NCI-H2081 treated with DMSO at 0.1 percent for 48 hours (cell line): ENCODE measurements at places on chromosomes 3 and 15.

DNA sequence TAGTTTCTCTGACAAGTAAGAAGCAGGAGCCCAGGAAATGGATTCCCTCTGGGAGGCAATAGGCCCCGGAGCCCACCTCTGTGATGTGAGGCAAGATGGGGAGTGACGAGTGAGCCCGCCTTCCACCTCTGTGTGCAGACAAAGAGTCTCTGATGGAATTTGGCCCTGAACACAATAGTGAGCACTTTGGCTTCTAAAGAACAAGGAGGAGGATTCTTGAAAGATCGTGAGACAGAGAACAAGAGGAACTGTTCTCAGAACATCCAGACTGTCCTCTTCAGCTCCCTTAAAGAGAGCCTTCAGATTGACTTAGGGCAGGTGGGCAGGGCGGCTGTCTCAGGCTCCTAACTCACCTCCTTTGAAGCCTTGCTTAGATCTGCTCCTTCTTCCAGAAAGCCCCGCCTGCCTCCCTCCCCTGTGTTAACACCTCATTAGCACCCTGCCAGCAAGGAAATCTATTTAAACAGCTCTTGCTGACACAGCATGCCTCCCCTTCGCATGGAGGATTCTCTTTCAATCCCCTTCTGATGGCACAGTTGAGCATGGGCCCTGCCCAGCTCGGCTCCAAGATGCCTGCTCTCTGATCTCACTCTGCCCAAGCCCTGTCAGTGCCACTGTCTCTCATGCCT, 430.3 kb downstream of the NTRK3 start:
- DNase-seq: no peak

- no peak for DNase-seq
These were observed 119.6 kb upstream of the EPHA3 start for GRCh38 chr3:88987776-88988175.

- no peak for DNase-seq
These were observed 514 bp downstream of the IGF2BP2 start for GRCh38 chr3:185824051-185825005.

DNA sequence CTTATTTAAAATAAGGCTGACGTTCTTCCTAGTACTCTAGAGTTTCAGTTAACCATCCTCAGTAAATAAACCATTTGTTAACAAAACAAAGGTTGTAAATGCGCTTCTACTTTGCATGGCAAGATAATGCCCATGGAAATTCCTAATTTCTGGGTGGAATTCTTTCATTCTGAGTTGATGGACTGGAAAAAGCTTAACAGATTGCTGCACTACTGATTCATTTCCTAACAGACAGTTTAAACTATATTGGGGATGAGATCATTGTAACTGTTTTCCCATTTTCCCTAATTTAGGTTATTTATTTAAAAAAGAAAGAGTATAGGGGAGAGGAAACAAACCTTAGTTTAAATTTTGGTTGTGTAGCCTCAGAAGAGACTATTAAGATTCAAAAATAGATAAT, 342.2 kb downstream of the NLGN1 start:
- no peak for DNase-seq

- DNase-seq: no peak
These were observed 200.7 kb downstream of the KCNH8 start for GRCh38 chr3:19348941-19349564.

DNA sequence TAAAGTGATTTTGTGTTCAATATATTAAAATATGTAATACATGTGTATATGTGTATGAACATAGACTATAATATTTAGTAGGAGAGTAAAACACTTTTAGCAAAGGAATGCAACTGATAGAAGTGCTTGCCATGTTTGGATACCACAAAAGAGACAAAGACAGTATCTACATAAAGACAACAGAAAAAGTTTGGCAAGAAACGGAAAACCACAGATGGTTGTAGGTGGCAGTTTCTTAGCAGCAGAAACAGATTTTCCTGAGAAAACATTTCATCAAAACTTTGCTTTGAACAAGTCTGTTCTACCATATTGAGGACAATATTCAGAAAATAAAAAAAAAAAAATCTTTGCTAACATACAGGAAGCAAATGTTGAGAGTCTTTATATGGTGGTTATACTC, 1560.4 kb upstream of the GBE1 start:
- DNase-seq: no peak

DNA sequence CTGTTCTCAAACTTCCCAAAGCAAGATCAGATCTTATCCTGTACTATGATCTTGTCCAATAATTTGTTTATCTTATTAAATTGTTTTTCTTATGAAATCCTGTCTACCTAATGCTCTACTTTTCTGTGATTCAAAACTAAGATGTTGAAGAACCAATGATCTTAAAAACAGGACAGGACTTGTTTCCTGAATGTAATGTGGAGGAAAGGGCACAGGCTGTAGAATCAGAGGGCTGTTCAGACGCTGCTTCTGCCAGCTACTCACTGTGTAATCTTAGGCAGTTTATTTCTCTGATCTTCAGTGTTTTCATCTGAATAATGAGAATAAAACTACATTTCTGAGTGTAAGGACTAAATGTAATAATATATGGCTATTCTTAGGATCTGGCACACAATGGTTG, 20.1 kb upstream of the DMXL2 start:
- no peak for DNase-seq

DNA sequence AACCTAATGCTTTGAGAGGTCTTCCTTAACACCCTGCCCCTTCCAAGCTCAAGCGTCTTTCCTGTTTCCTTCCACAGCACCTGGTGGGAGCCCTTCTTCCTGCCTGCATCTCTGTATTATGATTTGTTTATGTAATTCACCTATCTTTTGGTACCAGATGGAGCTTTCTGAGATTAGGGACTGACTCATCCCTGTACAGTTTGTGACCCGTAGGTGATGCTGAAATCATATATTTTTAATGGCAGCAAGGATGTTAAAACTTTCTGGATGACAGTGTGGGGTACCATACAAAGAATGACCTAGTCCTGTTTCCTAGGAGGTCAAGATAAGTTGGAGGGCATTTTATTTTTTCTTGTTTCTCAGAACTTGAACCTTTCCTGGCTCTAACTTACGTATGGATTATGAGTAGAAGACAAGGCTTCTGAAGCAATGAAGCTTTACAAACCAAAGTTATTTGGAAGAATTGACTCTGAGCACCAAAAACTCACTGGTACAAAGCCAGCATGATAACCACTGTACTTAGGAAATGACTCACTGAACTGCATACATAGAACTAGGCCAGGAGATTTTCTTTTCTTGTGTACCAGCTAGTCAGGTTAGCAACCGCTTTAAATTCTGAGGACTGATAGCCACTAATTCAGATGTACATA, 46.6 kb downstream of the HHLA2 start:
- DNase-seq: no peak

- no peak for DNase-seq
These were observed 86.9 kb downstream of the CRYGS start for GRCh38 chr3:186457236-186457635.

DNA sequence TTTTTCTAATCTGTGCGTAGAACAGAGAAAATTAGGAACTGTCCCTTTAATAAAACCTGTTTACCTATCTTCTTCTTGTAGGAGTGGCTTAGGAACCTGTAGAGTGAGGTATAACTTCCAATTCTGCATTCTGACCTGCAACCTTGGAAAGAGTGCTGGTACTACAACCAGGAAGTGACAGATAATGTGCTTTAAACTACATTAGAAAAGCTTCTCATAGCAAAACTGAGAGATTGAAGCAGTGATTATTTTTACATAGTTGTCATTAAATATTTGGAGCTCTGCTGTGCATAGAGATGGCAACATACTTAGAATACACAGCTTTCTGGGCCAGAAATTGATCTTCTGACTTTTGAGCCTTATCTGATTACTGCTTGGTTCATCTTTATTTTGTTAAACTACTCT, 50.4 kb upstream of the ZDHHC23 start:
- DNase-seq: no peak

- peak; percentile 97 for DNase-seq
These were observed 11.7 kb downstream of the ABCC5 start for GRCh38 chr3:184005941-184006507.

DNA sequence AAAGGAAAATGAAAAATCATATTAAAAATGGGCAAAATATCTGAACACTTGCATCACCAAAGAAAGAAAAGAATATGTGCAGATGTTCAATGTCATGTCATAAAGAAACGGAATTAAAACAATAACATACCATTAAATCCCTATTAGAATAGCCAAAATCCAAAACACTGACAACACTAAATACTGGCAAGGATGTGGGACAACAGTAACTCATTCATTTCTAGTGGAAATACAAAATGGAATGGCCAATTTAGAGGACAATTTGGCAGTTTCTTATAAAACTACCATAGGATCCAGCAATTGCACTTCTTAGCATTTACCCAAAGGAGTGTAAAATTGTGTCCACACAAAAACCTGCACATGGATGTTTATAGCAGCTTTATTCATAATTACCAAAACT, 542.5 kb upstream of the UBE2E2 start:
- no peak for DNase-seq

DNA sequence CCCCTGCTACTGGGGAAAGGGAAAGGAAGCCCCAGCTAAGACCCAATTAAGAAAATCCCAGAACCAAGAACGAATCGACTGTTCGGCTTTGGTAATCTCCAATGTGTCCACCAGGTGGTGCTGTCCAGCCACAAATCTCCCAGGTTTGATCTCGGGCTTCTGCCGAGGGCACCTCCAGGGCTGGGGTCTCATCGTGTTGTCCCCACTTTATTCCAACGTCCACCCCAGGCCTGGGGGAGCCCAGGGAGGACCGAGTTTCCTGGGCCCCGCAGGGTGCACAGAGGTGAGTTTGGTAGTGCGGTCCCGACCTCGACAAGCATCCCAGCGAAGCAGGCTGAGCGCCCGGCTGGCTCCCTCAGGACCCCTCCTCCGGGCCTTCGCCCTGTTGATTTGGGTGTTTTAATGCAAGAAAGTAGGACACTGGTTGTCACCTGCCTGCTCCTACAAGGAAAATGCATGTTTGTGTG, 185.1 kb downstream of the GOLGA6L6 start:
- DNase-seq: no peak

DNA sequence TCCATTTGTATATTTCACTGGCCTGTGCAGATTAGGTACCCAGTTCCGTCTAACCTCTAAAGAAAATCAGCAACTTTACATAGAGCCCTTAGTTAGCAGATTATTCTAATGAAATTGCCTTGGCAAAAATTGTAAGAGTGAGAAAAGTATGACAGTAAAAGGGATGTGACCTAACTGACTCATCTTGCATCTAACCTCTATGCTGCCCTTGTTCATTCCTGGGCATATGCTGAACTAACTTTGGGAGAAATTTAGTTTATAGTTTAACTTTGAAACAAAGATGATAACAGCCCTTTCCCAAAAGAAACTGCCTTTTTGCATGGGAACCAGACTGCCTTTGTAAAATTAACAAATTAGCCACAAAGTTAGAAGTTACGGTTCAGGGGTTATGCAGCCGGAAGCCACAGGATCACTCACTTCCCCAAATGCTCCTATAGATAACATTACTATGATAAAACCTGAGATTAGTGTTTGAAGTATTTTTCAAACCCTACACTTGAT, 839.8 kb upstream of the ALCAM start:
- DNase-seq: no peak

DNA sequence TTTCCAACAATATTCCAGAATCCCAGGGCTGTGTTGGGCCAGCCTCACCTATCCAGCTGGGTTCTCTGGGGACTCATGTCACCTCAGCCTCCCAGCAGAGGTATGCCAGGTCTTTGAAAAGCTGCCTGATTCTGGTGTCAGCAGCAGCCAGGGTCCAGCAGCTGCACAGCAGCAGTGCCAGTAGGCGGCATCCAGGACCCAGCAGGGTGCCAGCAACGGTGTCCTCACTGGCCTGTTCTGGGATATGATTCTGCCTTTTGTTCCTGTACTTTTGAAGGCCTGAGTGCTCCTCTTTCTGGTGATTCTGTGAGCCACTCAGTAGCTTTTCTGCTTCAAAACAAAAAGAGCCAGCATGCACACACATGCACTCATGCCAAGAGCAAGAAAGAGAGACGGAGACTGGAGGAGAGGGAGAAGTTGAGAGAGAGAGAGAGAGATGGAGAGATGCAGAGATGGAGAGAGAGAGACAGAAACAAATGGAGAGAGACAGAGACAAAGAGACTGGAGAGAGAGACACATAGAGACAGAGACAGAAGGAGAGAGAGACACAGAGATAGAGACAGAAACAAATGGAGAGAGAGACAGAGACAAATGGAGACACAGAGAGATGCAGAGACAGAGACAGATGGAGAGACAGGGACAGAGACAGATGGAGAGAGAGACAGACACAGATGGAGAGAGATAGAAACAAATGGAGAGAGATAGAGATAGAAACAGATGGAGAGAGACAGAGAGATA, 205.7 kb downstream of the UACA start:
- DNase-seq: no peak

DNA sequence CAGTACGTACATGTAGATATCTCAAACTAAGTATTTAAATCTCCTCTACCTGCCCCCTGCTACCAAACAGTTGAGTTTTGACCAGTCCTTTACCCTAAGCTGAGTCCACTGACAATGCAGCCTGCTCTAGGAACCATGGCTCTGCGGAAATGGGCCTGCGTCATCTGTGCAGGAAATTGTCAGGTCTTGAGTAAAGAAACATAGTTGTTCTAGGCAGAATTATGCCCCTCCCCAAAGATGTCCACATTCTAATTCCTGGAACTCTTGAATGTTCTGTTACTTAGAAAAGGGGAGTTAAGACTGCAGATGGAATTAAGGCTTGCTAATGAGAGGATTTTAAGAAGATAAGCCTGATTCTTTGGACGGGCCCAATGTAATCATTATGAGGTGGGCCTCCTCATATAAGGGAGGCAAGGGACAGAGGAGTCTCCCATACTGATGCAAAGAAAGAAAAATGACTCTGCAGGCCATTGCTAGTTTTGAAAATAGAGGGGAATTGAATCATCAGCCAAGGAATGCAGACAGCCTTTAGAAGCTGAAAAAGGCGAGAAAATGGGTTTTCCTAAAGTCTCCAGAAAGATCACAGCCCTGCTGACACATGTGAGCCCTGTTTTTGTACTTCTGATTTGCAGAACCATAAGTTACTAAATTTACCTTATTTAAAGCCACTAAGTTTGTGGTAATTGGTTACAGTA, 5.5 kb upstream of the VGLL3 start:
- DNase-seq: no peak

DNA sequence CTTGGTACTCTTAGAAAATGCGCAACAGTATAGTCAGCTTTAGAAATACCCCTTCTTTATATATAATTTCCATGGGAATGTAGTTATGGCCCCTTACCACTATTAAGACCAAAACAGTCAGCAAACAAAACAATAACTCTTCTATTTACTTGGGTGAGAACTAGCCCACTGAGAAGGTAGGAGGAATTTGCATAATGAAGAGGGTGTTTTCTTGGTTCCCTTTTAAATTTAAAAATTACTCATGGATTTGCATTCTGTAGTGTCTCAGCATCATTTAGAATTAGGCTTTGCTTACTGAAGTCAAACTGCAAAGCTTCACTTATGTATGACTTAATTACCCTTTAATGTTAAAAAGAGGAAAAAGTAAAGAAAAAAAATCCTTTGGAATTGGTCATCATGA, 350.8 kb downstream of the PTPRG start:
- DNase-seq: no peak

GRCh38 chr15:75785771-75786574, 57.3 kb upstream of the UBE2Q2 start:
- no peak for DNase-seq

GRCh38 chr3:196189566-196190347, 21.4 kb downstream of the ZDHHC19 start:
- no peak for DNase-seq

GRCh38 chr3:121362035-121362734, 183.6 kb downstream of the POLQ start:
- DNase-seq: no peak
